ENCODE measurements at places on chromosomes 2 and 18. TPM values are rescaled to one million over a fixed set of nuclear protein-coding genes. Genes with fewer than 3 reads are reported as not detected.

PDE11A gene
- total RNA-seq, result not detected

GRCh38 chr18:13378150-13378549 lies 159.6 kb downstream of the LDLRAD4 start:
- DNase-seq, result no peak

DNA sequence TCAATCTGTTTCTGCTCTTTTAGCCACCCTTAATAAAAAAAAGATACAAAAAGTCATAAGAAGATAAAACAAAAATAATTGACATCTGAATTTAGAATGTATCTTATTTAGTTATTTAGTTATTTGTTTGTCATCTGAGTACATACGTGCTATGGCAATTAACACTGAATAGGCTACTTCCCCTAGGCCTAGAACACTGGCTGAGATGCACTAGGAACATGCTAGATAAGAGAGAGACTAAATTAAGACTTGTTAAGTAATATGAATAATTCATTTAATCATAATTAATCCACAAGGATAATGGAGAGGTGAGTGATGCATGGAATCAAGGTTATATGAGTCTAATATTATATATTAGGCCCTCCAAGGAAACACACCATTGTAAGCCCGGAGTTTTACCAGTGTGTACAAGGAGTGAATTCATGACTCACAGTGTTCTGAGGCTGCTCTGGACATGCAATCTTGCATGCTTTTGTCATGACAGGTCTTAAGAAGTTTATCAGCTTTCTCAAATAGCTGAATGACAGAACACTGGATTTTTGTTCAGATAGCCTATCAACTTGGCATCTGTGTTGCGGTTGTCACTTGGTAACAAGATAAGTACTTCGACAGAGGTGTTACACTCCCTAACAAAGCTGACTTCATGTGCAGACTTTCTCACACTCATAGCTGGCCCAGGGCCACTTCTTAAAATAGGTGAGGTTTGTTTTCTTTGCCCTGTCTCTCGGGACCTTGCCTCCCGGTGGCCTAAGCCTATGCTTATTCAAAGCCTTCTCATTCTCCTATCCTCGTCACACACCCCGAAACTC lies 5.0 kb upstream of the SERPINB2 start:
- DNase-seq, result no peak

DNA sequence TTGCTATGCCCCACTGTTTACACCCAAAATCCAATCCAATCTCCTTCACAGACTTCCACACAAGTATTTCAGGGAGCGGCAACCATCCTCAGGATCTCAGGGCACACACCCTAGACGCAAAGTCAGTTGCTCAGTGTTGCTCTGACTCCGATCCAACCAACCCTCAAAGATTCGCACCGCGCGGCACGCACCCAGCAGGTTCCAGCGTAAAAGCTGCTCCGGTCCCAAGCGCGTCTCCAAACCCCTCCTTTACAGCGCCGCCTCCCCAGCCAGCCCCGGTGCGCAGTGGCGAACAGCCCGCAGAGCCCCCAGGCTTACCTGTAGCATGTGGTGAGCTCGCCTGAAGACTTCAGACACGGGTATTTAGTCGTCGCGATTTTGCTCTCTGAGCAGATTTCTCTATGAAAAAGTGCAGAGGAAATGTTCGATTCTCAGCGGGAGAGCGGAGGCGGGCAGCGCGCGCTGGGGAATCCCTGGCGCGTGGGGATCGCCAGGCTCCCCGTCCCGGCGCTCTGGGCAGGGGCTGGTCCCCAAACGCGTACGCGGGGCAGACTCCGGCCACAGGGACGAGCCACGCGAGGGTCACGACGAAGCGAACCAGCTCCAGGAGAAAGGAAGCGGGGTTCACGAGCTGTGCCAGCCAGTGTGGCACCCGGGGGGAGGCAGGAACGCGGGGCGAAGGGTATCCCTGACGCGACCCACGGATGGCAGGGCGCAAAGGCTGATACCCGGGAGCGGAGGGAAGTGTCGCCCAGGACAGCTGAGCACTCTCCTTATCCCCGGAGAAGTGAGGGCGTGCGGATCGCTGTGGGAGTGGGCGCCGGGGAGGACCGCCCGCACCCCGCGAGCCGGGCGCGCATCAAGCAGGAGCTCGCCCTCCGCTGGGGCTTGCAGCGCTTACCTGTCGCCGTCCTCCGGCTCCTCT lies 650 bp downstream of the CCBE1 start:
- DNase-seq, result no peak

SCN2A gene
- total RNA-seq, result not detected

TFCP2L1 gene
- 4.9 TPM for total RNA-seq

- no peak for DNase-seq
Measured at GRCh38 chr18:48962994-48963561, 12.3 kb upstream of the SMAD7 start.

TMEM200C gene
- 0.10 TPM for total RNA-seq

GKN1 gene
- total RNA-seq, result not detected

DNA sequence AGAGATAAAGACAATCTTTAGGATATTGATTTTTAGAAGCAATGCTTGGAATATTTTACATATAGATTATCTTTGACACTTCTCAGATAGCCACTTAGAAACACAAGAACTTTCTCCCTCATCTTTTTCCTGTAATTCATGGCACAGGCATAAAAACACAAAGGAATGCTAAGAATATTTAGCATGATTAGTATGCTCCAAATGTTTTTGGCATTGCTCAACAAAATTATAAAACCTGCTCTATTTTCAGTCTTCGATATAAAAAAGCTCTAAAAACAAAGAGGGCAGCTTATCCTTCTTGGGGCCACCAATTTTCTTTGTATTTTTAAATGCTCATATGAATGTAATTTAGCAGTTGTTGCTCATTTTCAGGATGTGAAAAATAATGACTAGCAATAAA lies 90.8 kb downstream of the RAD51AP2 start:
- no peak for DNase-seq

ACAA2 gene
- 50.8 TPM for total RNA-seq

DNA sequence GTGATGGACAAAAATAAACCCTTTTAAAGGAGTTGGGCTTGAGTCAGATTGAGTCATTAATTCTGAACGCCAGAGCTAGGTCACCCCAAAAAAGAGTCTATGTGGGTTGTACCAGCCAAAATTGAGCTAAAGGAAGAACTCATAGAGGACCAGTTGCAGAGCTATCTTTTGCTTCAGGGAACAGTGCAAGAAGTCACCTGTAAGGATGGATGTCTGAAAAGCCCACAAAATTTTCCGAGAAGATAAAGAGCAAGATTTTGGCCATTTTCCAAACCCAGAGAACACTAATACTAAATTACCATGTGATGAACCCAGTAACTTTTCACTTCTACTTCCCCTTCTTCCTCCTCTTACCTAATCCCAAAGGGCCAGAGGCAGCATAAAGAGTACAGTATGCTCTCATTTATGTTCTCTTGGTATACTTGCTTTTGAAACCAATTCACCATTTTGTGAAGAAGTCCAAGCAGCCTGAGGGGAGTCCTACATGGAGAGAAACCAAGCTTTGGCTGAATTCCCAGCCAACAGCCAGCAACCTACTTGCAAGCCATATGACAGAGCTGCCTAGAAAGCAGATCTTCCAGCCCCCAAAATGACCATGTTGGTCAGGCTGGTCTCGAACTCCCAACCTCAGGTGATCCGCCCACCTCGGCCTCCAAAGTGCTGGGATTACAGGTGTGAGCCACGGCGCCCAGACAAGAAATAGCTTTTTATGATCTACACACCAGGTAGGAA lies 551.7 kb downstream of the SATB2 start:
- no peak for DNase-seq
